ENCODE measurements at places on chromosomes 1 and 21.

DNA sequence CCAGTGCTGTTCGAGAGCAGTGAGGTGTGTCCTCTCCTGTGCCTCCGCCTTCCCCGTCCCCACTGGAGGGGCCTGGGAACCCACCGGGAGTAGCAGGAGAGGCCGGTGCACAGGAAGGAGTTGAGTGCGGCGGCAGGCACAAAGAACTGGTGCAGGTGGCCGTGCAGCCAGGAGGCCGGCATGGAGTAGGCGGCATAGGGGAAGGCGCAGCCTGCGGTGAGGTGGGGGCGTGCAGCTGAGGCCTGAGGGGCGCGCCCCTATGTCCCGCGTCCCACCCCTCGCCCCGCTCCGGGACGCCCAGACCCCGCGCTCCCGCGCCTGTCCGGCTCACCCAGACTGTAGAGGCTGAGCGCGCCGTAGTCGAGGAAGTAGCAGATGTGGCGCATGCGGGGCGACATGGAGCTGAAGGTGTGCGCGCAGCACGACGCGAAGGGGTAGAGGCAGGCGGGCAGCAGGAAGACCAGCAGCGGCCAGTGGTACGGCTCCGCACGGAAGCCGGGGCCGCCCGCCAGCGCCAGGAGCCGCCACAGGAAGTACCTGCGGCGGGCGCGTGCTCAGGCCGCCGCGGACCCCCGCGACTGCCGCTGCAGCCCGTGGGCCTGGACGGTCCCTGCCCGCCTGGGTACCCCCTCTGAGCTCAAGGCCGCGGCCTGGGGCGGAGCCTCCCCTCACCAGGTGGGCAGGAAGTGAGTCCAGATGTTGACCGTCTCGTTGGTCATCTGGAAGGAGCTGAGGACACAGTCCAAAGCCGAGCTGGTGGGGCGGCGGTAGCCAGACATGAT, 2.2 kb downstream of the PAQR6 start:
- no peak for DNase-seq

DNA sequence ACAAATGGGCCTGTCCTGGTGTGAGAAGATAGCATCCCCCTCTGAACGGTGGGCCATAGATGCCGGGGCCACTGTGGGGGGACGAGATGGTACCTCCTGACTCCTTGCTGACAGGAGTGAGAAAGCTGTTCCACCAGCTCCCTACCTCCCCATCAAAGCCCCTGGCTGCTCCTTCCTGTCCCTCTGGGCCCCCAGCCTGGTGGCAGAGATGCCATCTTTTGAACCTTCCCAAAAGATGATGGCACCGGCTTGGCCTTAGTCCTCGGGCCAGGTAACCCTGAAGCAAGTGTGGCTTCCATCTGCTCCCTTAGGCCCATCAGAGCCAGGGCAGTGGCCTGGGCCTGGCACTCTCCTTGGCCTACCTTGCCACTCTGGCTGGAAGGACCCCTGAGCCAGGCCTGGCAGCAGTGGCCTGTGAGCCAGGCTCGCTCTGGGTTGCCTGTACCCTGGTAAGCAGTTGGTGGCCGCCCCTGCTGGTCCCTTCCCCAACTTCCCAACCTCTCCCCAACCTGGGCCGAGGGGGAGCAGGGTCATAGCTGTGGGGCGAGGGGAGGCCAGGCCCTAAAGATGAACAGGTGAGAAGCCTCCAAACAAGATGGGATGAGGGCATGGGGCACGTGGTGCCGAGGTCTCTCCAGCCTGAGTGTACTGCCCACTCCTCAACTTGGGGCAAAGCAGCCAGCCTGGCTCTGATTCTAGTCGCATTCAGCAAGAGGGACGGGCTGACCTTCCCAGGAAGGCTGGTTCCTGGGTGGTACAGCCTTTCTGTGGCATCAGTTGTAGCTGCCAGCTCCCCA, 34.7 kb downstream of the ZBTB17 start:
- no peak for DNase-seq

GRCh38 chr1:167784876-167785550, 63.2 kb downstream of the MPZL1 start:
- no peak for DNase-seq

DNA sequence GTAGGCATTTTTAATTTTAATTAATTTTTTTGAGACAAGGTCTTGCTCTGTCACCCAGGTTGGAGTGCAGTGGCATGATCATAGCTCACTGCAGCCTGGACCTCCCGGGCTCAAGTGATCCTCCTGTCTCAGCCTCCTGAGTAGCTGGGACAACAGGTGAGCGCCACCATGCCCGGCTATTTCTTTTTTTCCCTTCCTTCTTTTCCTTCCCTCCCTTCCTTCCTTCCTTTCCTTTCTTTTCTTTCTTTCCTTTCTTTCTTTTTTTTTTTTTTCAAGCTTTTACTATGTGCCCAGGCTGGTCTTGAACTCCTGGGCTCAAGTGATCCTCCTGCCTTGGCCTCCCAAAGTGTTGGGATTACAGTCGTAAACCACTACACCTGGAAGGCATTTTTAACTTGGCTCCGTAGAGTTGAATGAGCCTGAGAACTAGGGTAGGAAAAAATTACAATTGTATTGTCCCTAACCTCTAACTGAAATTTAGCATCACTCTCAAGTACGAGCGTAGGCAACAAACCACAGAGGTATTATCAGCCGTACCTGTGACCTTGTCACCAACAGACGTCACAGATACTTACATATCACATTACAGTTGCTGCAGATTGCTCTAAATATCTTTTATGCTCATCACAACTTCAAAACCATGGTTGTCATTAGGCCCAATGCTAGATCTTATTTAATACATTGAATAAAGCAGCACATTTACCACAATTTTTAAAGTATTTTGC, 8.0 kb downstream of the RUNX3 start:
- no peak for DNase-seq

GRCh38 chr1:9630331-9631111, 21.0 kb upstream of the PIK3CD start:
- no peak for DNase-seq

DNA sequence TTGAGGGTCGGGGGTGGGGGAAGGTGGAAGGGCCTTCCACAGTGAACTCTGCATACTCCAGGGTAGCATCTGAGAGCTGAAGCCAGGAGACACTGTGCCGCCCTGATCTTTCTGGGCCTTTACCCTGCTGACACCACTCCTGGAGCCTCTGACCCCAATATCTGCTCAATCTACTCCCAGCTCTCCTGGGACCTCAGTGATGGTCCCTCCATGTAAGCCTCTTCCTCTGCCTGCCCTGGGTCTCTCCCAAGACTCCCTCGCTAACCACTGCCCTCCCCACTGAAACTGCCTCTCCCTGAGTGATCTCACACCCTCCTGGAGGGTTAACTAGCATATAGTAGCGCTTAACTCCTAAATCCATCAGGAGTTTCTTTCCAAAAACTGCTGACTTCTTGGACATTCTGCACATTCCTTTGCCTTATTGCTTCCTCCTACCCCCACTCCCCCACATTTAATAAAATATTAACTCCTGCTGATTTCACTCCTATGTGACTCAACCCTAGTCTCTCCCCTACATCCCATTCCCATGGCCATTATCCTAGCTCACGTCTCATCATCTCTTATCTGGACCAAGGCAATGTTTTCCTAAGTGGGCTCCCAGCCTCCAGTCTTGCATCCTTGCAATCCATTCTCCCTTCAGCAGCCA, 145.6 kb downstream of the HMGB4 start:
- peak; percentile 74 for DNase-seq

DNA sequence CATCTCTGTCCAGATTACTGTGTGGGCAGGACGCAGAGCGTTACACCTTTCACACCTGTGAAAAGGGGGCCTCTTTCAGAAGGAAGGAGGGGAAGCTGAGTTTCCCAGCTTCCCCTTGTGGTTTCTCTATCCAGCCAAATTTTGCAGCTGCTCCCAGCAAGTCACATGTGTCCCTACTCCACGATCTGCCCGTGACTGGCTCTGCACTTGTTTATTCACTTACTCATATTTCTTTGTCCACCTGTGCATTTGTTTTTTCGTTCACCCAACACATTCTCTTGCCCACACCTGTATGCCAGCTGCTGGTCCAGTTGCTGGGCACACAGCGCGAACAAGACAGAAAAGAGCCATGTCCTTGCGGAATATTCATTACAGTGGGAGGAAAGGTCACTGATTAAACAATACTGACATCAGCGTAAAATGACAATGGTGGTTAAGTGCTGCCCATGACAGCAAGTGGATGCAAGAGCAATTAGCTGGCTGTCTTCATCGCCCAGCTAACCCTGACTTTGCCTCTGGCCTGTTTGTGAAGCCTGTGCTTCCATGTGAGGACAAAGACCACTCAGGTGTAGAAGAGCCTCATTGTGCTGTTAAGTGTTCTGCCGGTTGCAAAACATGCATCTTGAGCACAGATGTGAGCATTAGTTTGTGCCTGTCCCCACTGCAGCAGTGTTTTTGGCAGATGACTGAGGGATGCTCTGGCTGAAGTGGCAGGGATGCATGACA, 28.6 kb upstream of the NEK2 start:
- no peak for DNase-seq

- no peak for DNase-seq
Observed at GRCh38 chr1:201791051-201791778, 37.7 kb upstream of the IPO9 start.

- no peak for DNase-seq
Observed at GRCh38 chr1:204177133-204177532, 11.0 kb upstream of the REN start.

GRCh38 chr1:171583591-171584201, 38.3 kb upstream of the MYOCOS start:
- no peak for DNase-seq

DNA sequence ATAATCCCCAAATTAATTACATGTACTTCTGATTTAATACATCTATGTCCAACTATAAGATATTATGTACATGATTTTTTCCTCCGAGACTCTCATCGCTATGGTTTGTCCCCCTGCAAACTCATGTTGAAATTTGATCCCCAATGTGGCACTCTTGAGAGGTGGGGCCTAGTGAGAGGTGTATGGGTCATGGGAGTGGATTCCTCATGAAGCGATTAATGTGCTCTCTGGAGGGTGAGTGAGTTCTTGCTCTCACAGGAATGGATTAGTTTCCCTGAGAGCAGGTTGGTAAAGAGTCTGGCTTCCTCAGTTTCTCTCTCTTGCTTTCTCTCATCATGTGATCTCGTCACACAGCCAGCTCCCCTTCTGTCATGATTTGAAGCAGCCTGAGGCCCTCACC, 16.1 kb downstream of the HSF2BP start:
- no peak for DNase-seq

GRCh38 chr1:185468626-185469025, 151.6 kb upstream of the IVNS1ABP start:
- peak; percentile 73 for DNase-seq

DNA sequence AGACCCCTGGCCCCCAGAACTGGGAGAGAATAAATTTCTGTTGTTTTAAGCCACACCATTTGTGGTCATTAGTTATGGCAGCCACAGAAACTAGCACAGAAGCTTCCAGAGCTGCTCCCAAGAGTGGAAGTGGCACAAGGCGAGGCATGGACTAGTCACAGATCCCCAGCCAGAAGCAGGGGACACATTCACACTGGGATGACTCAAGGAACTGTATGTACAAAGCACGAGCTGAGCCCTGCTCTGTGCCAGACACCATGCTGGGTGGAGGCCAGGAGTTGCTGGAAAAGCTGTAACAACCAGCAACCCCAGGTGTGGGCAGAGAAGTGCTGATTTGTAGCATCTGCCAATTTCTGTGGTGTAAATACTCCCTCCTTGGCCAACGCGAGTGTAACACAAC, 55.6 kb downstream of the TCP10L start:
- no peak for DNase-seq

DNA sequence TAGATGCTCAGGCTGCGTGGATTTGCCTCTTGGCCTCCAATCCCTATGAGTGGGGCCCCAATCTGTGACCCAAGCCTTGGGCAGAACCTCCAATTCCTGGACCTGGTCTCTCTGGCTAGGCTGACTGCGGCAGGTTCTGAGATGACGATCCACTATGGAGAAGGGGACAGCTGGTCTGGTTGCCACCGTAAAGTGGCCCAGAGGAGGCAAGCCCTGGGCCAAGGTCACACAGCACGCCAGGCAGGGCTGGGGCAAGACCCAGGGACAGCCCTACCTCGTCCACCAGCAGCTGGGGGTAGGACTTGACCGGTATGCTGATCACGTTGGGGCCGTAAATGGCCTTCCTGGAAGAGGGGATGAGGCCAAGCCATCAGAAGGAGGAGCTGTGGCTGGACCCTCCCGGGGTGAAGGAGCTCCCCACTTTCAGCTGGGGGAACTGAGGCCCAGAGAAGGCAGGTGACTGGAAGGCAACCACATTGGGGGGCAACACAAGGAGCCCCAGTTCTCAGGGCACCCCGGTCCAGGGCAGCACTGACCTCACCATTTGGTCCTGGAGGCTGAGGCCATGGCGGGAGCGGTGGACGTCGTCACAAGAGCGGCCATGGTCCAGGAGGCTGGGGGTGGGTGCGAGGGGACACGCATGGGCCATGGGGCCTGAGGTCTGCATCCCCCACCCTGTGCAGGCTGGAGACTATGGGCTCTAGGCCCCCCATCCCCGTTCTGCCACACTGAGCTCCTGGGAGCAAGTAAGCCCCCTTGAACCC, 9.8 kb downstream of the ATP13A2 start:
- DNase-seq = no peak

GRCh38 chr1:241849345-241849695, 1.3 kb downstream of the EXO1 start:
- DNase-seq = no peak

- no peak for DNase-seq
Observed at GRCh38 chr1:40664791-40665190, 691 bp downstream of the RIMS3 start.

DNA sequence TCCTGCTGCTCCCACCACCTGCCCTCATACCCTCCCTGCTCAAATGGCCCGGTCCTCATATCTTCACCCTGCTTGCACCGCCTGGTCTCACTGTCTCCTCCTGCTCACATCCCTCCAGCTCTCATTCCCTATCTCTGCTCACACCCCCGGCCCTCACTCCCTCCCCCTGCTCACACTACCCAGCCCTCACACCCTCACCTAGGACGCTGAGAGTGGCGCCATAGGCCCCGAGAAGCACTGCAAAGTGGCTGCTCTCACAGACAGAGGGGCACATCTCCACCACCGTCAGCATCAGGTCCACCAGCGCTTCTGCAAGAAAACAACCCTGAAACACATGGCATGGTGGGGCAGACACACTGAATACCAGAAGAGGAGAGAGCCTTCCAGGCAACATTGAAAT, 38.6 kb downstream of the MRAP start:
- DNase-seq = no peak

GRCh38 chr1:78911956-78912880, 94.3 kb downstream of the ADGRL4 start:
- no peak for DNase-seq

DNA sequence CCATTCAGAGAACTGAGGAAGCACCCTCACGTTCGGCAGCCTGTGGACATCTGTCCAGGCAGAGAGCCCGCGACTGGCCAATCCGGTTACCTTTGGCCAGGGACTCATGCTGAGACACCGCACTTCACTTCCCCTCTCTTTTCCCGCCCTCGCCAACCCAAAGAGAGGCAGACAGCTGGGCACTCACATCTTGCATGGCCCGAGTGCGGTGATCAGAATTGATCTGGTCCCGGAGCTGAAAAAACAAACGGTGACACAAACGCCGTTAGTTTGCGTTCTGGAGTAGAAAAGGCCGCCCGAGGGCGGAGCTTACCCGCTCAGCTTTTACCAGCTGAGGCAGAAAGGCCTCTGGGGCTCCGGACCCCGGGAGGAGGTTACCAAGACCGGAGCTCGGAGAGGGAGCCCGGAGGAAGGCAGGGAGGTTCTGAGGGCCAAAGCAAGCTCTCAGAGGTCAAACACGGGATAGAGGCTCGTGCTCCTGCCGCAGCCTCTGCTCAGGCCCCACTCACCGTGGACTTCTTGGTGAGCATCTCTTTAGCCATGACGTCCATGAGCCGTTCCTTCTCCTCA, 376 bp downstream of the SF3A3 start:
- no peak for DNase-seq

Measured in fibroblast of upper back skin (primary cell).